ENCODE measurements at places on chromosomes 3 and 15. TPM values are rescaled to one million over a fixed set of nuclear protein-coding genes. Genes with fewer than 3 reads are reported as not detected.

GRCh38 chr15:31012455-31012854 is 21.0 kb upstream of the MTMR10 start:
- no peak overlapping the region for H3K4me3 ChIP-seq
- H3K36me3 ChIP-seq, result peaks cover 13% of the 10 kb centered on the region
- no peak for DNase-seq
- no peak overlapping the region for H3K27ac ChIP-seq
- H3K4me1 ChIP-seq, result peaks cover 5% of the 10 kb centered on the region
- no peaks in the 10 kb centered on the region for H3K27me3 ChIP-seq

- no peak overlapping the region for H3K4me3 ChIP-seq
- no peaks in the 10 kb centered on the region for H3K36me3 ChIP-seq
- DNase-seq, result no peak
- H3K4me1 ChIP-seq, result peaks cover 72% of the 10 kb centered on the region
These were observed 19.1 kb downstream of the IREB2 start for GRCh38 chr15:78457101-78457500.

DNA sequence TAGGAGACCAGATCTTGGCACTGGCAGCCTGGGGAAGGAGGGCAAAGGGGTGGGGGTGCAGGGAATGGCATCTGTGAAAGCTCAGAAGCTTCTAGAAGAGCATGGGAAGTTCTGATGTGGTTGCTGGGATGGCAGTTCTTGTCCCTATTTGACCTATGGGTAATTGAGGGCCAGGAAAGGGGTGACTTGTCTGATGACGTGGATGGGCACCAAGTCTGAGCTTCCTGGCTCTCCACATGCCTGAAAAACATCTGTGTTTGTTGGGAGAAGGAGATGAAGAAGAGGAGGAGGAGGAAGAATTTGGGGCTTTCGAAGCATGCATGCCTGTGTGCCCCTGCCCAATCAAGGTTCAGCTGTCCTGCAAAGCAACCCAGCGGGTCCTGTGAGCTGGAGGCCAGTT is 158.8 kb downstream of the SMAD6 start:
- H3K4me3 ChIP-seq, result no peak overlapping the region
- no peaks in the 10 kb centered on the region for H3K27me3 ChIP-seq
- peaks cover 2% of the 10 kb centered on the region for H3K36me3 ChIP-seq
- no peak overlapping the region for H3K27ac ChIP-seq
- peaks cover 16% of the 10 kb centered on the region for H3K4me1 ChIP-seq
- no peak for DNase-seq

DNA sequence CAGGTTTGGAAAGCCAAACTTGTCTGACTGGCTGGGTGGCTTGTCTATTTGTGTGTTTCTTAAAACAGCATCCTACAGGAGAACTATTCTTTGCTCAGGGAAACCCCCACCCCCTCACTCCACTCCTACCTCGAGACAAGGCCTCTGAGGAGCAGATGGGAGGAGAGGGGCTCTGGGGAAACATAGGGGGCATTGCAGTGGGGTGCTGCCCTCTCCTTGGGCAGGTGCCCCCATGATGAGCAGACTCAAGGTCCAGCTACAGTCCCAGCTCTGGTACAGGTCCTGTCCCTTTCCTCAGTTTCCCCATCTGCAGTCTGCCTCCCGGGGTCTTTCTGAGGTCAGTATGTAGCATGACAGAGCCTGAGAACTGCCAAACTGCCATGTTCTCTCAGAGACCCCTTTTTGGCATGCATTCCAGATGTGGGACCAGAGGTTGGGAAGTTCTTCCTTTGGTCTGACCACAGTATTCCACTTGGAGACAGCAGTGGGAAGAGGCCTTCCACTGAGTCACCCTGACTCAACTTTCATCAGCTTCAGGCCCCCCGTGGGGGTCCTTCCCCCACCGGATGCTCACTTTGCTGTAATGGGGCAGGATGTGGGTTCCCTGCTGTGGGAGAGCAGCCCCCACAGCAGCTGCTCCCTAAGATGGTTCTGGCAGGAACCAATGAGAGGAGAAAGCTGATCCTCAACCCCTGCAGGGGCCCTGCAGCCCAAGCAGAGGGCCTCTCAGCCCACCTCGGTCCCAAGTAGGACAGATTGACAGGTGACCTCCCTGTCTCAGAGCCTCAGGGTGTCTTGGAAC is 32.3 kb upstream of the CYP11A1 start:
- no peak overlapping the region for H3K27ac ChIP-seq
- no peaks in the 10 kb centered on the region for H3K36me3 ChIP-seq
- peaks cover 15% of the 10 kb centered on the region for H3K4me1 ChIP-seq
- DNase-seq, result no peak
- H3K27me3 ChIP-seq, result no peaks in the 10 kb centered on the region

The UBE2Q2 gene
- total RNA-seq, result 31.6 TPM

Measured in mesothelial cell of epicardium (in vitro differentiated cells).